Activated CD8-positive, alpha-beta T cell treated with anti-CD3 and anti-CD28 coated beads for 36 hours (primary cell): ENCODE measurements at places on chromosomes 4 and X. TPM values are rescaled to one million over a fixed set of nuclear protein-coding genes. Genes with fewer than 3 reads are reported as not detected.

BEX5 gene
- 4.2 TPM for total RNA-seq

DNA sequence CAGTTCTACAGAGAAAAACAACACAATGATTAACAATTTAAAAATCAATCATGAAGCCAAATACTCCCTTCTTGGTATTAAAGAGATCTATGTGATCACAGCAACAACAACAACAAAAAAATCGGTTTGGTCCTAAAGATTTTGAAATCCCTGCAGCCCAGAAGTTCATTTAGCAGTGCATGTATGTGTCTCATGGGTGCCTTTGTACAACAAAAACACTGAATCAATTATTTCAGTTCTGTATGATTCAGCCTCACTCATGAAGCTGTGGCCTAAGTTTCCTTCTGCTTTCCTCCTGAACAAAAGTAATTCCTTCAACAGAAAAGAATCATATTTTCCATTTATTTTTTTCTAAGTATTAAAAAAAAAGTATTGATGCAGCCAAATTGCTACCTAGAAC is 393.4 kb upstream of the NDST3 start:
- no peak for DNase-seq

MTNR1A gene
- not detected for total RNA-seq

SPP1 gene
- not detected for total RNA-seq

DNA sequence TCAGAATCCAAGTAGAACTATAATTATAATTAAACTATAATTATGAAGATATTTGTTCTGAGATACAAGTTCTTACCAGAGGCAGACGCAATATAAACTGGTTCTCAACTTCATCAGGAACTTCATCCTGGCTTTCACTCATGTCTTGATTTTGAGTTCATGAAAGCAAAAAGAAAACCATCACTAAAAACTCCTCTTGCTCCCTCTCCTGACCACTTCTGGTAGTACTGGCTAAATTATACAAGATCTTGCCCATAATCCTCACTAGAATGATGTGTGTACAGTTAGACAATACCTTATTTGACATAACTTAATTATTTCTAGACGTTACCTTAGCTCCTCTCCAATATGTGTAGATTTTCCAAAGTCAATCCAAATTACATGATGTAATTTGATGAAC is 3.7 kb downstream of the TAF7L start:
- DNase-seq = peak; percentile 13

- DNase-seq = no peak
Observed at GRCh38 chrX:44669626-44670025, 127.0 kb upstream of the FUNDC1 start.

HELT gene
- total RNA-seq = not detected

- DNase-seq = no peak
Observed at GRCh38 chr4:75030649-75031235, 97.8 kb downstream of the PARM1 start.
